ENCODE measurements at places on chromosomes 13 and 19.

GRCh38 chr13:112651750-112652511, 37.9 kb upstream of the ATP11A start:
- no peak for DNase-seq

DNA sequence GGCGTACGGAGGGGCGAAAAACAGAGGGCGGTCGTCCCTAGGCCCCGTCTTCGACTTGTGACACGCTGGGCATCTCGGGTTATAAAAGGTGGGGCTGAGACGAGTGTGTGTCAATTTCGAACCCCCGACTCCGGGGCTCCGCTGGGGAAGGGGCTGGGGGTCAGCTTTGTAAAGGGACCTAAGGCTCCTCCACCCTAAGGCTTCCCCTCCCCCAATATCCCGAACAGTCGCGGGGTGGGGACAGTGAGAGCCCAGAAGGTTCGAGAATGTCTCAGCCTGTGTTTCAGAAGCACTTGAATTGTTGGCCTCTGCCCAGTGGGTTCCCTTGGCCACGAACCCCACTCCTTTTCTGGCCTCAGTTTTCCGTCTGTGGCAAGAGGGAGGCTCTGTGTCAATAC, 450 bp downstream of the SELENOW start:
- DNase-seq = no peak

DNA sequence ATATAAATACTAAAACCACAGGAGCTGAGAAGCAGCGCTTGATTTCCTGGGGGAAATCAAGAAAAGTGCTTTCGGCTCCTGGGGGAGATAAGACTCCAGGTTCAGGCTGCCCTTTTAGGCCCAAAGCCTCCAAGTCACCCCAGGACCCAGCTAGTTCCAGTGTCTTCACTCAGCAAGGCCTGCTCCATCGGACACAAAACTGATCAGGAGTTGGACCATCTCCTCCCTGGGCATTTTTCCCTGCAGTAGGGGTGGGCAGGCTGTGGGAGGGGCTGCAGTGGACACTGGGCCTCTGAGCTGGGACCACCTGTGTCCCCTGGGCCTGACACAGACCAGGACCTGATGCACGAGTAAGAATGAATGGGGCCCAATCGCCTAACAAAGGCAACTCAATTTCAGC, 15.2 kb downstream of the C19orf12 start:
- no peak for DNase-seq

DNA sequence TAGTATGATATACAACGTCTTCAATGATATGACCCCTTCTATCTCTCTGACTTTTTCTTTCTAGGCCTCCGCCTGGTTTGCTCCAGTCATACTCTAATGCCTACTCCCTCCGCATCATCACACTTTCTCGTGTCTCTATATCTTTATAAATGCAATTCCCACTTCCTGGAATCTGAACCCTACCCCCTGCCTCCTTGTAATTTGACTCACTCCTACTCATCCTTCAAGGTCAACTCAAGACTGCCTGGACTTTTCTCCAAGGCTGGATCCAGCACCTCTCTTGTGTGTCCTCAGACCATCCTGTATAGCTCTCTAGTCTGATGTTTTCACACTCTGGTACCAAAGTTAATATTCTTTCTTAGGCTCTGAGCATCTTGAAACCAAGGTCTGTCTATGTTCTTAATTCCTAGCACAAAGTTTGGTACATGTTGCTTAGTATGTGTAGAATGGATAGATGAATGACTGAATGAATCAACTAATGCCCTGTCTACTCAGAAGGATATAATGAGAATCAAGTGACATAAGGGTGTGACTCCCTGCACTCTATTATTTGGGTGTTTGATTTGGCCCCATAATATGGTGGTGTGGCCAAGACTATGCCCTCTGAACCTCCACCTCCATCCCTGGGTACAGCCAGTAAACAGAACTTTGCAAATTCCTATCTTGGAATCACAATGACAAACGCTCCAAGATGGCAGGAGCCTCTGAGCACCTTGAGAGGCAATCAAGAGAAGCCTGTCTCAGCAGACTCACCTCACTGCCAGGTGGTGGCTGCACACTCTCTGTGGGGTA, 74.3 kb upstream of the SERP2 start:
- DNase-seq = no peak

DNA sequence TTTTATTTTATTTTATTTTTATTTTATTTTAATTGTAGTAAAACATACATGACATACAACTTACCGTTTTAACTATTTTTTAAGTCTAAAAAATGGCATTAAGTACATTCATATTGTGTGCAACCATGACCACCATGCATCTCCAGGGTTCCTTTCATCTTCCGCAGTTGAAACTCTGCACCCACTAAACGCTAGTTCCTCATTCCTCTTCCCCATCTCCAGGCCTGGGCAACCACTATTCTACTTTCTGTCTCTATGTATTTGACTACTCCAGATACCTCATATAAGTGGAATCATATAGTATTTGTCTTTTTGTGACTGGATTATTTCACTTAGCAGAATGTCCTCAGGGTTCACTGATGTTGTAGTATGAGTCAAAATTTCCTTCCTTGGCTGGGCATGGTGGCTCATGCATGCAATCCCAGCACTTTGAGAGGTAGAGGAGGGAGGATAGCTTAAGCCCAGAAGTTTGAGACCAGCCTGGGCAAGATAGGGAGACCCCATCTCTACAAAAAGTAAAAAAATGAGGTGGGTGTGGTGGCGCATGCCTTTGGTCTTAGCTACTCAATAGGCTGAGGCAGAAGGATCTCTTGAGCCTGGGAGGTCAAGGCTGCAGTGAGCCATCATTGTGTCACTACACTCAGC, 55.7 kb upstream of the ZNF507 start:
- no peak for DNase-seq

DNA sequence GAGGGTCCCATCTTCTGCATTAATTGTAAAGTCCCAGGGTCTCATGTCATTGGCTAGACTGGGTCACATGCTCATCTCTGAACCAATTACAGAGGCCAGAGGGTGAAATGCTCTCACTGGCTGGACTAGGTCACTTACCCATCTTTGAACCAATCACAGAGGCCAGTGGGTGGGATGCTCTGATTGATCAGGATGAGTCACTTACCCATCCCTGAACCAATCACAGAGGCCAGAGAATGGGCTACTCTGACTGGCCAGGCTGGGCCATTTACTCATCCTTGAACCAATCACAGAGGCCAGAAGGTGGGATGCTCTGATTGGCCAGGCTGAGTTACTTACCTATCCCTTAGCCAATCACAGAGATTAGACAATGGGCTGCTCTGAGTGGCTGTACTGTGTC, 5.3 kb downstream of the MISP start:
- no peak for DNase-seq

GRCh38 chr19:4449639-4450028, 8.0 kb downstream of the UBXN6 start:
- no peak for DNase-seq

Data from D341Med (cell line).